ENCODE measurements at places on chromosomes 7 and 10.
A peak's percentile ranks its signal among the peaks of the same experiment; 100 is the strongest.

DNA sequence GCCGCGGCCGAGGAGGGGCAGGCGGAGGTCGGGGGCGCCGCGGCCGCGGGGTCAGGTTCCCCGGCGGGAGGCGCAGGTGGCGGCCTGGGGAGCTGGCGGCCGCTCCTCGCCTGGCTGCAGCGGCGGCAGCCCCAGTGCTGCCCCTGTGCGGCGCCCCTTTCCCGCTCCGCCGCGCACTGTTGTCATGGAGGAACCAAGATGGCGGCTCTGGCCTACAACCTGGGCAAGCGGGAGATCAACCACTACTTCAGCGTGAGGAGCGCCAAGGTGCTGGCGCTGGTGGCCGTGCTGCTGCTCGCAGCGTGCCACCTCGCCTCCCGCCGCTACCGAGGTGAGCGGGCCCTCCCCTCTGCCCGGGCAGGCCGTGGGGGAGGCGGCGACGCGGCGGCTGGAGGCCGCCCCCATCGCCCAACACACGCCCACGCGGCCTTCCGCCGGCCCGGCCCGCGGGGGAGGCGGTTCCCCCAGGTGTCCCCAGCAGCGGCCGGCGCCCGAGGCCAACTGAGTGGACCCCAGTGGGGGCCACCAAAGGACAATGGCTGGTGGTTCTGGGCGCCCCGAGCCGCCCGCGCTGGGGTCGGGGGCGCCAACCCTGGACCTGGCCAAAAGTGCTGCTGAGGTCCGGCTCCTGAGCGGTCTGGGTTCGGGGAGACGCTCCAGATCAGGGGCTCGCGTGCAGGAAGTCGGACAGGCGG lies 425 bp downstream of the CASD1 start:
- peak; percentile 79 for DNase-seq

GRCh38 chr10:32298075-32298812 lies 48.7 kb downstream of the EPC1 start:
- no peak for DNase-seq

DNA sequence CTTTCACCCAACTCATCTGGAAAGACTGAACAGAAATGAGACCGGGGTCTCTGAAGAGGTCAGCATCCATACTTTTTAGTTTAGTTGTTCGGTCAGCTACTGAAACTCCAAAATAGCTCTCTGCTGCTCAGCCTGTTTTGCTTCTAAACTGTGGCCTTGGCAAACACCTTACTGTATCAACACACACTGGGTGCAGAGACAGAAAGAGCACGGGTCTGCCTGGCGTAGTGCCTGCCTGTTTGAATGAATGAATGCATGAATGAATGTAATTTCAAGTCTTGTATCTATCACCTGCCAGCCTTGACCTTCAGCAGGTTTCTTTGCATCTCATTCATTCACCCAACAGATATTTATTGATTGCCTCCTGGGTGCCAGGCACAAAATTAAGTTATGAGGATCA lies 98.4 kb downstream of the PLPP4 start:
- DNase-seq = no peak

DNA sequence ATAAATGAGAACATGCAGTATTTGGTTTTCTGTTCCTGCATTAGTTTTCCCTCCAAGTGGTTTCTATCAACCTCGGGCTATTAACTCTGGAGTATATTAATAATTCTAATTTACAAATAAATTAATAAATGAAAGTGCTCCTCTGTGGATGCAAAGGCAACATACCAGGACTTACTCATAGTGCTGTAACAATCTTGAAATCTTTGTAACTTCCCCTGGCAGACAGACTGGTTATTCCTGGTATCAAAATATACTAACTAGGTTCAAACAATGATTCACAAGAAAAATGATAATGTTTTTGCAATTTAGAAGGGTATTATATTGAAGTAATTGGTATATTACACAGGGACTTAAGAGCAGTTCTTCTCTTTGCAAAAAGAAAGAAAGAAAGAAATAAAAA lies 177.2 kb downstream of the FANK1 start:
- DNase-seq = no peak

DNA sequence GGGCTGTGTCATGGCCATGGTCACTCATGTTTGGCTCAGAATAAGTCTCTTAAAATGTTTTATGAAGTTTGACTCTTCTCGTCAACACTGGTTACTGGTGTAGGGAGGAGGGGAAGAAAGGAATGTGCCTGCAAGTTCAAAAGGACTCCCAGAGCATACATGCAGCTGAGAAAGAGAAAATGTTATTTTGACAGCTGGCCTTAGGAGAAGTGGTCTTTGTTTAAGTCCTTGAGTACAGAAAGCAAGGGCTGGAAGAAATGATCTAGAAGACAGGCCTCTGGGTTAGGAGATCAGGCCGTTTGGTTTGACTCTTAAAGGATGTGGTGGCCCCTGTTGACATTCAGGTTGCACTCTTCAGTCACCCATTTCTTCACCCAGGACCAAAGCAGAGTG lies 245.5 kb downstream of the REEP3 start:
- no peak for DNase-seq

All from putamen (tissue), 1 donor.